Left colon (tissue), 2 donors: ENCODE measurements at places on chromosomes 11 and 22.

DNA sequence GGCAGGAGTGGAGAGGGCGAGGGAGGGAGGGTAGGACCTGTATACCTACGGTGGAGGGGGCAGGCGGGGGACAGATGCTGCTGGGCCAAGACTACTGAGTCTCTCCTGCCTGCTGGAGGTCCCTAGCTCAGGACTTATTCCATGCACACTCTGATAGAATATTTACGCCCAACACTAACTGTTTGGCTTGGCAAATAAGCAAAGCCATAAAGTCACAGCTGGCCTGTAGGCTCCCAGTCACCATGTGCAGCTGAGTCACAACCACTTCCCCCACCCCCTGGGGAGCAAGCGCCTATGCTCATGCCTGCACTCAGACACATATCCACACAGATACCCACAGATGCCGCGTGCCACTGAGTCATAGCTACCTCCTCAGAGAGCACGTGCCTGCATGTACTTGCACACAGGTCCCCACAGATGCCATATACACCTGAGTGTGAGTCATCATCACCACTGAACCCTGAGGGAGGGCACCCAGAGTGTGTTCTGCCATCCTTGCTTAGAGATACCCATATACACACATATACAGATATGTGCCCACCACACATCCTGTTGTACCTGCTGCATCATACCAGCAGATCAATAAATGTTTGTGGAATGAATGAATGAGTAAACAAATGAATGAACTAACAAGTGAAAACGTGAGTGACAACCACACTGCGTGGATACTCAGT, 95.8 kb downstream of the SWAP70 start:
- peak; percentile 93 for DNase-seq

DNA sequence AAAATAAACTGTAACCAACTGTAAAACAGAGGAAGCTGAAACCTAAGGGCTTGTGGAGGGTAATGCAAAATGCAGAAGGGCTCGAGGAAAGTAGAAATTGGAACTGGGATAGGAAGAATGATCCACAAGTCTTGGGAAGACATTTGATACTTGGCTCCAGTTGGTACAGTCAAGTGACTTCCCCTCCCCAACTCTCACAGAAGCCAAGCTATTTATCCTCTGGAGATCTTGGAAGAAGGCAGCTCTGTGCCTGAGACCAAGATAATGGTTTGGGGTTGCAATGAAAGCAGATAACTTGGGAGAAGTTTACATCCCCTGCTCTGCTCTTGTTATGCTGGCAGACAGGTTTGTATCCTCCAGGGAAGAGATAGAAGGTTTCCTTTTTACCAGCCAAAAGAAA, 198.9 kb upstream of the ZC3H12C start:
- no peak for DNase-seq

DNA sequence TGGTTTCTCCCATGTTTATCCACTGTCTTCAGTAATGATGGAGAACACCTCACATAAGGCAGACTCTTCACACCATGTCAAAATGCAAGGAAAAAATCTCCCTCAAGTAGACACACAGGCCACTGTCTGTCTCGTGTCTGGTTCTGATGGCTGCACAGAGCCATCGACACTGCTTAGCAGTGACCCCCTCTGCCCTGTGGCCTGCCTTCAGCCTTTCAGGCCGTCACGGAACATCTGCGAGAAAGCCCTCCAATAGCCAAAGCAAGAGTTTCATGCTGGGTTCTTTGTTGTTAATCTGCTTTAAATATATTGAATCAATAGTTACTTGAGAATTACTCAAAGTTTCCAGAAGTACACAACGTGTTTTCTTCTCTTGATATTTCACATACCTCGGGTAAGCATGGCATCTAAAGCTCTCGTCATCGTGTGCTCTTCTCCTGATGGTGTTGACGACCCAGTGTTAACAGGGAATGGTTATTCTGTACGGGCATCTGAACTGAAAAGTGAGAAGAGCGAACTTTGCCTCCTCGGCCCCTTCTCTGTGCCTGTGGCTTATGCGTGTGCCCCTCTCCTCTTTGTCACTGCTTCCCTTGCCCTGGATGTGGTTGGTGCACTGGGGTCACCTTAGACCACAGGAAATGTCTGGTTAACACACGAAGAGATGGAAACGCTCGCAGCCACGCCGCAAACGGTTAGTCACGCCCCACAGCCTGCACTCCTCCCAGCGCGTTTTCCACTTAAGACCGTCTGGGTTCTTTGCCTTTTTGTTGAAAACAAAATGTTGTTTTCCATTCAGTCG, 33.4 kb upstream of the CTTN start:
- no peak for DNase-seq

GRCh38 chr11:2777871-2778629, 78.3 kb upstream of the KCNQ1OT1 start:
- DNase-seq = peak; percentile 30

- DNase-seq = no peak
These were observed 148.3 kb upstream of the CADM1 start for GRCh38 chr11:115652496-115652895.

DNA sequence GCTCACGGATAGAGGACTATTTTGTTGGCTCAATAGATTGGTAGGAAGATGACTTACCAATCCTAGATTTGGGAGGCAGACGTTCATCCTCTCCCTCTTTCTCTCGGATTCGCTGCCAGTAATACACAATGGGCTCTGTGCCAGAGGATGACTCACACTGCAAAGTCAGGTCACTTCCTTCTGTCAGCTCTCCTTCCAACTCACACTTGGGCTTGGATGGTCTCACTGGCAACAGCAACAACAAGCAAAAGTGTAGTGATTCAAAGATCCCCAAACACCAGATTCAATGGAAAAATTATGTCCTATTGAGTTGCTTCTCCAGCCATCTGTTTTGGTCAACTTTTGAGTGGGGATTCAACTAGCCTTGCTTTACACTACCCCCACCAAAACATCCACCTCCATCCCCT, 21.7 kb upstream of the HSPA8 start:
- DNase-seq = peak; percentile 86

DNA sequence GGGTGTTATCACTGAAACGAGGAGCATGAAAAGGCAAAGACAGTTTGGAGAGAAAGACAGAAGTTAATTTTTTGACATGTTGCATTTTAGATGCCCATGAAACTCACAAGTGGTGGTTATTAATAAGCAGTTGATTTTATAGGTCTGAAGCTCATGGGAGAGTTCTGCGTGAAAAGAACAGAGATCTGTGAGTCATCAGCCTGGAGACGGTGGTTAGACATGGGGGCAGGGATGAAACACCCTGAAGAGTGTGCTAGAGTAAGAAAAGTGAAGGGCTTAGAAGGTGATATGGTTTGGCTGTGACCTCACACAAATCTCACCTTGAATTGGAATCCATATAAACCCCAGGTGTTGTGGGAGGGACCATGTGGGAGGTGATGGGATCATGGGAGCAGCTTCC, 289.1 kb upstream of the ISX start:
- DNase-seq = no peak

DNA sequence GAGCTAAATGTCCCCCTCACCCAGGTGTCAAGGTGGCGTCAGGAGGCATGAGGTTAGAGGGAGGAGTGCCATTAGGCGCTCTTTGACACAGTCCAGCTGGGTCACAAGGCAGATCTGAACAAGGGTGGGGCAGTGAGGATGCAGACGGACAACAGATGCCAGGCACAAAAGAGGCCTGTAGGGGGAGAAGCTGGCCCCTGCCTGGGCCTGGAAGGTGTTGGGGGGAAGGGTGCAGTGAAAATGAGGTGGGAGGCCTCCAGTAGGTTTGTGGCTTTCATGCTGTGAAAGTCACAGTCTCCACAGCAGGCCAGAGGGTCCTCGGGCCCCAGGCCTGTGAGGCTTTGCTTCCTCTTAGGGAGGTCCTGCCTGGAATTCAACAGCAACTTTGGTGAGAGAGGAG, 85.0 kb upstream of the PLET1 start:
- peak; percentile 33 for DNase-seq

GRCh38 chr11:12066799-12067508, 43.4 kb upstream of the MICAL2 start:
- DNase-seq = peak; percentile 53

GRCh38 chr11:65150509-65151299, 16.4 kb upstream of the SYVN1 start:
- DNase-seq = peak; percentile 93

- no peak for DNase-seq
These were observed 2.8 kb downstream of the AAMDC start for GRCh38 chr11:77823775-77824174.

DNA sequence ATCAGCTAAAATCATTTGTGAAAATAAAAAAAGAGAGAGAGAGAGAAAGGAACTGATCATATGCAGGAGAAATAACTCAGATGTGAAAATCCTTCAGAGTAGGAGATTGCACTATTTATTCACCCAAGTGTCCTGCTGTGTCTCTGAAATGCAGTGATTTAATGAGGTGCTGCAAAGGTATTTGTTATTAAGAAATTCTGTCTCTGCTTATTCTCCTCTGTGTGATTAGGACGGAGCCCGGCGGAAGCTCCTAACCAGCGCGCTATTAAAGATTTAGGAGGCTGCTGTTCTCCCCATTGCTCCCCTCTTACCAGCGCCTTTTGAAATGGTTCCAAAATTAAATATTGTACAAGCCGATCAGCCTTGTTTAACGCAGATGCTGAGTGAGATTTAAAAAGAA, 528.3 kb downstream of the BUD13 start:
- no peak for DNase-seq

- DNase-seq = peak; percentile 96
These were observed at the start of gene PISD for GRCh38 chr22:31661851-31662667. Gene PISD, minus strand, starts transcription at chr22:31662215. Its CDS starts 7 bp downstream, at chr22:31662208.

DNA sequence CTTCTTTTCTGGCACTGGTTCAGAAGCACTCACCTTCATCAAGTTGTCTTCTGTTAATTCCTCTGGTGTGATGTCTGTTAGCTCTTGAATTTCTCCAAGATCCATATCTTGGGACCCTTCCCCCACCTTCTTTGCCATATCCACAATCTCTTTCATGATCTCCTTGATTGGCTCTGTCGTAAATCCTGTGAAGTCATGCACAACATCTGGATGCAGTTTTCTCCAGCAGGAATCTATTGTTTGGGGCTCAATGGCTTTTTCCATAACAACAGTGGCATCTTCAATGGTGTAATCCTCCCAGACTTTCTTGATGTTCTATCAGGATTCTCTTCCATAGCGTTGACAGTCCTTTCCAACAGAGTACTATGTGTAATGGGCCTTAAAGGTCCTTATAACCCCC, 96.9 kb downstream of the CSTPP1 start:
- no peak for DNase-seq

GRCh38 chr22:44386386-44387035, 73.8 kb upstream of the SHISAL1 start:
- no peak for DNase-seq

DNA sequence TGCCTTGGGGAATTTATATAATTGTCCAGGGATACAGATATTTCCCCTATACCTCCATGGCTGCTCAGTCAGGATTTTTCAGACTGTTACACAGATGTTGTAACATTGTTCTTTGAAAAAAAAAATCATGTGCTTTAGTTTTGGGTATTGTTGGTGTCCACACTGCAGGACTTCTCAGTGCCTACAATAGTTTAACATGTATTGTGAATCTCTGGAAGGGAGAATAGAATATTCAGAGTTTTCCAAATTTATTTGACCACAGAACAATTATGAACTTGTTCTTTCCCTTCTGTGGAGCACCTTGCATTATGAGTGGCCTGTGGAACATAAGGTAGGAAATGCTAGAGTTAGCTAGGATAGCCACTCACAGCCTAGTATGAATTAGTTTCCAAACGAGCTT, 14.5 kb downstream of the CRYBA4 start:
- no peak for DNase-seq

GRCh38 chr11:34972892-34973291, 56.5 kb downstream of the PDHX start:
- DNase-seq = no peak

DNA sequence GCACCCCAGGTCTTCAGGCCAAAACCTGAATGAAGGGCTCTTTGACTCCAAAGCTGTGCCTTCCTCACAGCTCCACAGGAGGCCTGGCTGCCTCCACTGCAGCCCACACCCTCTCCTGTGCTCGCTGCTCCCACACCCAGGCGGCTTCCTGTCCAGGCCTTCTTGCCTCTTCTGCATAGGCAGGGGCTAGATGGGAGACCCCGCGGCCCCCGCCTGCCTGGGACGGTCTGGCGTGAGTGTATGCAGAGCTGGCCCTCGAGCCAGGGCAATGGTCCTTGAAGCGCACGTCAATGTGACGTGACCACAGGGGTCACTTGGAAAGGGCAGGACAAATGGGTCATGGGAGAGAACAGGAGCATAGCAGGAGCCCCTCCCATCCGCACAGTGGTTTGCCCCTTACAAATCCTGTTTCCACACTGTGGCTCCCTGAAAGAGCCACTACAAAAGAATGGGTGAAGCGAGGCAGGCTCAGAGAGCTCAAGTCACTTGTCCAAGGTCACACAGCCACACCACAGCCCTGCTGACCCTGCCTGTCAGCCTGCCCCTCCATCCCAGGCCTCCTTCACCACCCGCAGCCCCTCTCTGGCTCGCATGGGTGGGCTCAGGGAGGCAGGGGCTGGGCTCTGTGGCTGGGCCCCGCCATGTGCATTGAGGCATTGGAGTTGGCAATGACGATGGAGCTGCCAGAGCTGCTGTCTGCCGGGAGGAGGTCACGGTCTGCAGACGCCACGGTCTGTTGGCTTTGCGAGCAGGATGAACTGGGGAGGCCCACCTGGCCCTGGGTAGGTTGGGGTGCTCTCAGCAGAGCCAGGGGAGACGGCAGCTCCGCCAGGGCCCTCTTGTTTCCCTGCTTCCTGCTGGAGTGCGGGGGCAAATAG, 71.2 kb upstream of the WNT11 start:
- DNase-seq = no peak

DNA sequence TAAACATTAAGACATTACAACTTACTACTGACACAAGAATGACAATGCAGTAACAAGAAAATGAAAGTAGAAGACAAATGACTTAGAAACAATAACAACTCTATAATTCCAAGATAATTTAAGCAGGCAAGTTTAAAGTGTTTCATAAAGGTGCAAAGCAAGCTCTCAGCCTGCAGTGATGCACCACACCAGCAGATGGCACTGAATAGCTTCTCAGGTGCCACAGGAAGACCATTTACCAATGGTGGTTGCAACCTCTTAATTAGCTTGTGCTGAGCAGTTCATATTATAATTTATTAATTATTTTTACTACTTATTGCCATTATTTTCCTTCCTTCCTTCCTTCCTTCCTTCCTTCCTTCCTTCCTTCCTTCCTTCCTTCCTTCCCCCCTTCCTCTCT, 60.6 kb downstream of the NXPE2 start:
- peak; percentile 62 for DNase-seq

GRCh38 chr11:128915149-128915521, 24.0 kb downstream of the KCNJ5 start:
- DNase-seq = no peak

- DNase-seq = no peak
These were observed 7.7 kb downstream of the LINC01488 start for GRCh38 chr11:69489031-69489745.

DNA sequence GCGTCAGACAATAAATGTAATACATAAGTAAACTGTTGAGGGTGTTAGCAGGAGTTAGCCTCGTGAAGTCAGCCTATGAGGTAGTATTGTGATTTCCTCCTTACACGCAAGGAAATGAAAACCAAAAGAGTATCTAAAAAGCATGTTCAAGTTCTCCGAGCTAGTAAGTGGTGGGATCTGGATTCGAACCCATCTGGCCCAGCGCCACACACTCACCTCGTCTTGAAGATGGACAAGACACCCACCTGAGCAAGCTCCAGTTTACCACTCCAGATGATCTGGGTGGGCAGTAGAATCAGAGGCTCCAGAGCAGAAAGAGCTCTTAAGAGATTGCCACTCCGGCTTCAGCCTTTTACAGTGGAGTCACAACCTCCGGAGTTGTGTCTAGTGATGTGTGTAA, 140.3 kb downstream of the PKNOX2 start:
- DNase-seq = no peak
